ENCODE measurements at places on chromosomes 5 and 9.
A peak's percentile ranks its signal among the peaks of the same experiment; 100 is the strongest.

DNA sequence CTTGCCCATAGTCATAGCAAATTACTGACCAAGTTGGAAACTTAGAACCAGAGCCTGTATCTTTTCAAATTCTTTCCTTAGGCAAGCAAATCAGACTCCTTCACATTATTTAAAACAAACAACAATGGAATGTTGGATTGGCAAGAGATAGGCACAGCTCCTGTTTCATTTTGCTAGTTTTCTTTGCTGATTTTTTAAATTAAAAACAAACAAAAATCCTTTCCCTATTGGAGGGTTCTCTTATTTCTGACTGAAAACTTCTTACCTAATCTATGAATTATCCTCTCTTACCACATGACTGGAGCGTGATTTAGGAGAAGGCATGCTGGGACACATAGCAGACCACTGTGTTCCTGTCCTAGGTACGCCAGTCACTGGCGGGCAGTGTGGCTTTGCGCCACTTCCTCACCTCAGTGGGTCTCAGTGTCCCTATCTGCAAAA lies 63.0 kb downstream of the TTC39B start:
- DNase-seq: peak; percentile 29

- DNase-seq: no peak
Measured at GRCh38 chr5:74839229-74839628, 27.0 kb downstream of the FAM169A start.

DNA sequence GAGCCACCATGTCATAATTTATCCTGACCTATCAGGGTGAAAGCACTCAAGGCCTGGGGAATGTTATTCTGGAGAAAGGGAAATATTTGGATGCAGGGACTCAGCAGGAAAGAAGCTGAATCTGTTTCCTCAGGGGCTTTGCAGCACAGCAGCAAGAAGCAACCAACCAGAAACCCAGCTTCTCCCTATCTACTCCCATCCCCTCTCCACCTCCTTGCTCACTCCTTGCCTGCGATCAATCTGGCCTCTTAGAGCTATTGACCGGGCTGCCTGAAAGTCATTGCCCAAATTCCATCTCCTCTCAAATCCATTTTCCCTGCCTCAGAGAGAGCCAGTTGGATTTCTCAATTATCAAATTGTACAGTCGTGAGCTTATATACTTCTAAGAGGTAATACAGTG lies 542.0 kb upstream of the TRPC7 start:
- DNase-seq: no peak

DNA sequence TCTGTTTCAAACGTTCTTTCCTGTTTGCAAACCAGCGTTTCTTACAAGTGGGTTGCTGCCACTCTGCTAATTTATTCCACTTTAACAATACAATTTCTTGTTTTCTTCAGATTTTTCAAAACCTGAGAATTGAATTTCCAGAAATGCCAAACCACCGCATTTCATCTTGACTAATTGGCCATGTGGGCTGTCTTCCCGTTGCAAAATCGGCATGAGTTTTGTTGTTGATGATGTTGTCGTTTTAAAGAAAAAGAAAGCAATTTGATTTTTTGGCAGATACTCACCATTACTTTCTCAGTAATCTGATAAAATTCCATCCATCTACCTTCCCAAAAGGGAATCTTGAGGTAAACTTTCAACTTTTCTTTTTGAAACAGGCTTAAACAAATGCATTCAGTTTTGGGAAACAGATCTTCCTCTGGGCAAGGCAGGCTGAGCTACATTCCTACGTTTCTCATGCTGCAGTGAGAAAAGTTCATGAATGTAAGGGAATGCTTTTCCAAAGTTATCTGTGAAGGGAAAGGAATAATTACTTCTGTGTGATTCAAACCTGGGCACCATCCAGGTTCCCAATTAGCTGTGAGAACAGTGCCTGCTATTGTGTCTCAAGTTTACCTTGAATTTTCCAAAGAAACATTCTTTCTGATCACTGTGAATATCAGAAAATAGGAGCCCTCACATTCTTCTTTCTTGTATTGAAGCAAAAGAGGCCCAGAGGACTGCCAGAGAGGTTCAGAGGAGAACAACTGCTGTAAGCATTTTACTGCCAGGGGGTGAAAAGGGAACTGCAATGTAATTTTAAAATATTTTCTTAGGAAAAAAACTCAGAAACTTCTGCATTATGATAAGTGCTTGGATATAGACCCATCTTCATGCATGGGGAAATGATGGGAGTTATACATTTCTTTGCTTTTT lies 100.7 kb upstream of the TUT7 start:
- peak; percentile 68 for DNase-seq

DNA sequence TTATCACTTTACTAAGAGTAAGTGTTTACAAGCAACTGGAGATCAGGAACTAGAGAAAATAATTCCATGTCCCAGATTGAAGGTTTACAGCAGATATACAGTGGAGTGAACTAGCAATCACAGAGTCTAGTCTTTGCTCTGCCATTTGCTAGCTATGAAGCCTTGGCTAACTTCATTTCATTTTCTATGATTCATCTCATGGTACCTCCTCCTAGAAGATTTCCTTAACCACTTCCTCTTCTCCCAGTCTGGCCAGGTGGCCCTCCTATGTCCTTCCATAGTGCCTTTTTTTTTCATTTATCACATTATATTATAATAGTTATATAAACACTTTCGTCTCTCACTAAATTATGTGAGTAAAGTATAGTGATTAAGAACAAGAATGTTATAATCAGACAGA lies 52.1 kb downstream of the GRIA1 start:
- DNase-seq: no peak

- DNase-seq: no peak
Measured at GRCh38 chr5:42760426-42760825, 3.8 kb downstream of the CCDC152 start.

GRCh38 chr5:157855404-157855994 lies 3.4 kb downstream of the CLINT1 start:
- peak; percentile 74 for DNase-seq

- no peak for DNase-seq
Measured at GRCh38 chr5:118397236-118397635, 591.1 kb downstream of the DTWD2 start.

All from foreskin fibroblast (primary cell).